ENCODE measurements at places on chromosomes 12 and 14. TPM values are rescaled to one million over a fixed set of nuclear protein-coding genes. Genes with fewer than 3 reads are reported as not detected.

DNA sequence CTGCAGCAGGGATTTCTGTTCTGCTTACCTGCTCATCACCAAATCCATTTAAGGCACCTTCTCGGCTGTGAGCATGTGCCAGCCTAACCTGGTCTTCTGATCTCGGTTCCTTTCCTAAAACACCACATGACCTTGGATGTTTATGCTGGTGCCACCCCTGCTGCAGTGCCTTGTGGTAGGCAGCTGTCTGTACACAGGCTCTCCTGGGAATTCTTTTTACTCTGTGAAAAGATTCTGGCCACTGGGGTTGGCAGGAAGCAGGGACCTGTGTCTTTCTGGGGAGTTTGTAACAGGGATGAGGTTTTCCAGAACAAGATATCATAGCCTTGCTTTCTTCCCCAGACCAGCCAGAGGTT is 10.4 kb upstream of the PLEKHG3 start:
- no peak for DNase-seq

DNA sequence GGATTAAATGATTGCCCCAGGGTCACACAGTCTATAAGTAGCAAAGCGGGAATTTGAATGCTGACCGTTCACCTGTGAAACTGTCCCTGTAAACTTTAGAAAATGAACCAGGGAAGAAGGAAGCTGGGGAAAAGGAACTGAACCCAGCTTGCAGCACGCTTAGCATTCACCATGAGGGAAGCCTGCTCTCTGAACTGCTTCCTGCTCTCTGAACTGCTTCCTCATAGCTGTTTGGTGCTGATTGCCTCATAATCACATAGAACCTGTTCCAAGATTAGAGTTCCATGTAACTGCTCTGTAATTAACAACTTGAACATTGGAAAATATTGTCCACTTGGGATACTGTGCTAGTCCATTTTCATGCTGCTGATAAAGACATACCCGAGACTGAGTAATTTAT is 1504.8 kb upstream of the TMEM132C start:
- no peak for DNase-seq

DNA sequence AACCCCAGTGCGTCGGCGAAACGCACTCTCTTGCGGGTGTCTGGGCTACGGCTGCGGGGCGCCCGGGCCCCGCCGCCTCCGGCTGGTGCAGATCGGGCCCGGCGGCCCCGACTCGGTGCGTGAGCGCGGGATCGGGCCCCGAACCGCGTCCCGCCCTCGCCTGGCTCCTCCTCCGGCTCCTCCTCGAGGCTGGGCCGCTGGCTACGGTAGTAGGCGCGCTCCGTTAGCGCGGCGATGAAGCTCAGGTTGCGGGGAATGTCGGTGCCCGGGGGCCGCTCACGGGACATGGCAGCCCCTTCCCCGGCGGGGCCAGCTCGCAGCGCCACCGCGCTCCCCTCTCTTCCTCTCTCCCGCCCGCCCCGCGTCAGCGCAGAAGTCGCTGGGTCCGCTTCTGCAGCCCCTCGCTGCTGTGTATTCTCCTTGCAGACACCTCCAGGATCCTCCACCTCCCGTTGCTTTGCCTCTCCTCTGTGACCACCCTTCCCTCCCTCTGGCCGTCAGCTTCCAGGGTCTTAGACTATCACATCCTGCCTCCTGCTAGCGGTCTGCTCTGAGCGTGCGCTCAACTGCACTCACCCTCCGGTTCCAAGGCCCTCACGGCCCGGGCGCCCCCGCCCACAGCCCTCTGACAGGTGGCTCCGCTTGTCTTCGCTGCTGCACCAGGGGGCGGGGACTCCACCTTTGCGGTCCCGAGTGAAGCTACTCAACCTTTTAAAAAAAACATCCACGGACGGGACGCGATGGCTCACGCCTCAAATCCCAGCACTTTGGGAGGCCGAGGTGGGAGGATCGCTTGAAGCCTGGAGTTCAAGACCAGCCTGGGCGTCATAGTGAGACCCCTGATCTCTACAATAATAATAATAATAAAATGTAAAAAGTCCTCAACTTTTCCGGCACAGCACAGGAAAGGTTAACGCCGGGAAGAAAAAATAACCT is at the start of gene PPP1R3E:
TSS of gene PPP1R3E (minus strand) at position 570 of the 936 bp plus-strand sequence. CDS start at position 287, 283 bp downstream.
- peak; percentile 34 for DNase-seq

DNA sequence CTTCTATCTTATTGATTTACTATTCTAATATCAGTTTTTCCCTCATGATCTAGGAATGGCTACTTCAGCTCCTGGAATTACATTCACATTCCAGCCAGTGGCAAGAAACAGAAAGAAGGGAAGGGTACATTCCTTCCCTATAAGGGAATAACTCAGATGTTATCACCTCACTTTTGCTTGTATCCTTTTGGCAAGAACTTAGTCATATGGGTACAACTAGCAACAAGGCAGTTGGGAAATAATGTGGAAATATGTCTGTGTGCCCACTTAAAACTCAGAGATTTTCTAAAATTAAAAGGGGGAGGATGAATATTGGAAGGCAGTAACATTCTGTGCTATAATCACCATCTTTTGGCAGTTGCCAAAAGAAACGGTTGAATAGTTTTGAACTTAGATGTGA is 85.6 kb downstream of the MSRB3 start:
- peak; percentile 25 for DNase-seq

GRCh38 chr14:52551696-52552062 is 626 bp downstream of the TXNDC16 start:
- peak; percentile 52 for DNase-seq

DNA sequence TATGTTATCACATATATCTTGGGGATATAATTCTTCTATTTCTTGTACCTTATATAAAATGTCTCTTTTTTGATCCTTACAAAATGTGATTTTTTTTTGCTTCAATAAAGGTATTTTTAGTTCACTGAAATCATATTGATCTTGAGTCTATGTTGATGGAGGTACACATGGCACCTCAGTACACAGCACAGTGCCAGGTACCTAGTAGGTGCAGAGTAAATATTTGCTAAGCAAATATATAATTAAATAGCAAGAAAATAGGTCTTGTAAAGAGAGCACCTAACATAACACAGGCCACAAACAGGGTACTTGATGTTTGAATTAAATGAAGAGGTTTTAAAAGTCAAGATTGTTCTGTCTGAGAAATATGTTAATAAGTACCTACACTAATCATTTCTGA is 69.7 kb downstream of the CIT start:
- DNase-seq = no peak

DNA sequence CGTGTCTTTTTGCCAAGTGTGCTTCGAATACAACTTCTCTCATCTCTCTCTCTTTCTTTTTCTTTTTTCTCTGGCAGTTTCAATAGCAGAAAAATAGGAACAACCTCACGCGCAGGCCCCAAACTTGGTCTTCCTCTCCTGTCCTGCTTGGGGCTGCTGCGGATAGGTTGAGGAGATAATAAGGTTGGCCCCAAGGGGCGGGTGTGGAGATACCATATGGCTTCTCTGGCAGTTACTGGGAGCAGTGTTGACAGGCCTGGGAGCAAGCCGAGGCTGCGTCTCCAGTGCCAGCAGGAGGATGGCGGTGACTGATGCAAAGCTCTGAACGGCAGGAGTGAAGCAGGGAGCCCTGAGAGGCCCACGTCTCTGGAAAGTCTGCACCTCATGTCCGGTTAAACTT is 89.5 kb upstream of the MANSC4 start:
- DNase-seq = peak; percentile 25

GRCh38 chr14:101083564-101084435 is 180.3 kb upstream of the RTL1 start:
- no peak for DNase-seq

GRCh38 chr12:47207829-47208248 is 128.1 kb upstream of the AMIGO2 start:
- no peak for DNase-seq

GRCh38 chr12:54270345-54270744 is 9.6 kb downstream of the CBX5 start:
- DNase-seq = no peak

DNA sequence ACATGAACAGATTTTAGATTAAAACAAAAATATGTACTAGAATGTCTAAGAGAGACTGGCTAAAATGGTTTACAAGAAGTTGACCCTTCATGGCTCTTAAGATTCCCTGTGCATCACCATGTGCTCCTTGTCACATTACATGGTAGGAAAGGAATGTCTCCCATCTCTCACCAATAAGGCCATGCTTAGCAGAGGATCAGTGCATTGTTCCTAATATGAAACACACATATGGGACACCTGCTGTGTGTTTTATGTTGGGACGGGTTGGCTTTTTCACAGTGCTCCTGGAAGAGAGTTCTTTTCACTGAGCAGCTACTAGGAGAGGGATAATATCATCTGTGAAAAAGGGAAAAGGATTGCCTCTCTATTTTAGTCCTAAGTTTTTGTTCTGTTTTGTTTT is 9.6 kb downstream of the PFKM start:
- DNase-seq = no peak

- DNase-seq = no peak
Observed at GRCh38 chr12:12582895-12583303, 20.2 kb upstream of the DUSP16 start.

- no peak for DNase-seq
Observed at GRCh38 chr14:30754778-30755177, 119.6 kb upstream of the COCH start.

DNA sequence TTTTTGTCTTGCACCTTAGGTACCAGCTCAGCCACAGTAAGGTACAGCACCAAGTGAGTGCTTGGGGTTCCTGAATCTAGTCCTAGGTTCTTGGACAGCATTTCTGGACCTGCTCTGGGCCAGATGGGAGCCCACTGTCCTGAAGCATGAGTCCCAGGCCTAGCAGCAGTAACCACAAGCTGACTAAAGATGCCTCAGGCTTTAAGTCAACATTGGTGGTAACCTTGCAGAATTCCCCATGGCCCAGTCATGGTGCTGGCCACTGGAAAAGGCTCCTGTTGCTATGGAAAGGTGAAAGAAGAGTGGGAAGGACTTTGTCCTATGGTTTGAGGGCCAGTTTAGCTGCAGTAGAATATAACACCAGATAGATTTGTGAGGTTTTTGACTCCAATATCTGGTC is 86.9 kb upstream of the CLEC14A start:
- DNase-seq = peak; percentile 21

- no peak for DNase-seq
Observed at GRCh38 chr14:32821964-32822653, 116.6 kb upstream of the NPAS3 start.

- no peak for DNase-seq
Observed at GRCh38 chr14:68042586-68043210, 223.1 kb downstream of the RAD51B start.

GRCh38 chr14:54737132-54737711 is 165.4 kb downstream of the GCH1 start:
- peak; percentile 61 for DNase-seq

The SLC6A15 gene
- total RNA-seq = 8.9 TPM

The GPR84 gene
- not detected for total RNA-seq

The NFATC4 gene
- total RNA-seq = 77.9 TPM

The SRRM4 gene
- total RNA-seq = not detected

The MYF6 gene
- total RNA-seq = not detected

The TEX22 gene
- total RNA-seq = 1.5 TPM

The C14orf180 gene
- total RNA-seq = not detected

The ZFHX2 gene
- 0.41 TPM for total RNA-seq

The PTPRQ gene
- total RNA-seq = 32.1 TPM

The RNF212B gene
- total RNA-seq = not detected
